Effector memory CD4-positive, alpha-beta T cell (primary cell): ENCODE measurements at places on chromosomes 3 and 15.

- no peak for DNase-seq
- no peaks in the 10 kb centered on the region for H3K4me1 ChIP-seq
- H3K27me3 ChIP-seq = no peaks in the 10 kb centered on the region
- no peak overlapping the region for H3K27ac ChIP-seq
- H3K4me3 ChIP-seq = no peak overlapping the region
Observed at GRCh38 chr3:161598639-161599038, 102.0 kb downstream of the OTOL1 start.

- DNase-seq = no peak
- no peak overlapping the region for H3K4me3 ChIP-seq
- H3K4me1 ChIP-seq = no peaks in the 10 kb centered on the region
- no peaks in the 10 kb centered on the region for H3K27me3 ChIP-seq
- no peaks in the 10 kb centered on the region for H3K36me3 ChIP-seq
Observed at GRCh38 chr3:130260918-130261317, 84.6 kb upstream of the COL6A5 start.

DNA sequence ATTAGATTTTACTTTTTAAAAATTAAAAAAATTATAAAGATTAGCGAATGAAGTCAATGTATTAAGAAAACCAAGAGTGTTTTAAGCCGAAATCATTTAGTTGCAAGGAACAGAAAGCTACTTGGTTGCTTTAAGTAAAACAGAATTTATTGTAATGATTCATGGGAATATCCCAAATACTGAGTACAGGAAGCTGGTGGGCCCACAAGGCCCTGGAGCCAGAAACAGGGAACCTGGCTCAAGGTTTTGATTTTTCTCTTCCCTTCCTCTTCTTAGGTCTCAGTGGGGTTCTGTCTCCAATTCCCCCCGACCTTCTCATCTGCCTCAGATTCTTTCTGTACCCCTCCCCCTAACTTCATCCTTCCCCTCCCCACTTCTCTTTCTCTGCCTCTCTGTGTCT is 229.0 kb downstream of the TLE3 start:
- no peaks in the 10 kb centered on the region for H3K27me3 ChIP-seq
- no peaks in the 10 kb centered on the region for H3K36me3 ChIP-seq
- no peak for DNase-seq
- no peaks in the 10 kb centered on the region for H3K4me1 ChIP-seq

GRCh38 chr15:71691458-71692417 is 118.6 kb upstream of the NR2E3 start:
- H3K27ac ChIP-seq = no peak overlapping the region
- H3K36me3 ChIP-seq = no peaks in the 10 kb centered on the region
- no peak for DNase-seq

DNA sequence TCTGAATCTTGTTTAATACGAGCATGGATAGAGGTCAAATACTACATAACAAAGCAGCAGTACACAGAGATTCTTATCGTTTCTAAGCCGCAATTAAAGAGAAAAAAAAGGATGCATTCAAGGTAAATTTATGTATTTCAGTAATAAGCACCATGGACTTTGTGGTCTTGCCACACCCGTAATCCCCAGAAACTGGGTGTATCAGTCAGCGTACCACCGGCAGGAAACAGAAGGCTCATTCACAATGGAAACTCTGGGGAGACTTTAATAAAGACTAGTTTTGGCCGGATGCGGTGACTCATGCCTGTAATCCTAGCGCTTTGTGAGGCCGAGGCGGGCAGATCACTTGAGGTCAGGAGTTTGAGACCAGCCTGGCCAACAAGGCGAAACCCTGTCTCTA is 81.9 kb upstream of the ZNF280D start:
- no peaks in the 10 kb centered on the region for H3K4me1 ChIP-seq

DNA sequence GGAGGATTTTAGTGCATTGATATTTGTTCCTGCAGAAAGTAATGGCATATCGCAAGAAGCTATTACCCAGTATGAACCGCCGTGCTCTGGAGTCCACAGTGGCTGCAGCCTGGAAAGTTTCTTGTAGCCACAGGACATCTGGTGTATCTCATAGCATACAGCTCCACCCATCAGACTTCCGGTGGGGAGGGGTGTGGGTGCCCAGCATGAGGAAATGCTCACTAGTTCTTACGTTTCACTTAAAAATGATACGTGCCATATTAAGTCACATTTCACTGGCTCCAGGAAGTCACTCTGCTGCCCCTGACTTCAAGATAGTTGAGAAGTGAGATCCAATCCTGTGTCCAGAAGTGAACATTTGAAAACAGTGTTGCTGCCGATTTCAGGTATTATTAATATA is 990.4 kb downstream of the GBE1 start:
- DNase-seq = no peak
- no peaks in the 10 kb centered on the region for H3K27me3 ChIP-seq
- no peaks in the 10 kb centered on the region for H3K36me3 ChIP-seq

DNA sequence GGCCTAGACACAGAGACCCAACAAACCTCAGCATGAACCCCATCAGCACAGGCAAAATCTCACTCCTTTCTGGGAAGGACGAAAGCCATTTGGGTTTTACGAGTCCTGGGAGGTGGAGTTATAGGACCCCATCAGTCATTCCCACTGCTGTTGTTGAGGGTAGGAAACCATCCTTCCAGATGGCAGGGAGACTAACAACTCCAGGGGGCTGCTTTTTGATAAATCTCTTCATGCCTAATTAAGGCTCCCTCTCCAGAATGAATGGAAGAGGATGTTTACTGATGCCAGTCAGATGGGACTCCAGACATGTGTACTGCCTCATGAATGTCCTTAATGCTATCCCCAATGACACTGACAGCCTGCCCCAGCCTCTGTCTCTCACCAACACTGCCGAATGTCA is 75.3 kb downstream of the ST8SIA2 start:
- H3K27me3 ChIP-seq = no peaks in the 10 kb centered on the region
- H3K4me1 ChIP-seq = no peaks in the 10 kb centered on the region
- no peak for DNase-seq
- no peaks in the 10 kb centered on the region for H3K36me3 ChIP-seq
- no peak overlapping the region for H3K27ac ChIP-seq

- peaks cover 12% of the 10 kb centered on the region for H3K36me3 ChIP-seq
- no peak for DNase-seq
- no peaks in the 10 kb centered on the region for H3K27me3 ChIP-seq
- peaks cover 15% of the 10 kb centered on the region for H3K4me1 ChIP-seq
Observed at GRCh38 chr3:129399895-129400357, 28.5 kb downstream of the EFCAB12 start.

- H3K4me1 ChIP-seq = no peaks in the 10 kb centered on the region
- no peaks in the 10 kb centered on the region for H3K36me3 ChIP-seq
- DNase-seq = no peak
Observed at GRCh38 chr15:35775471-35775870, 229.5 kb upstream of the DPH6 start.

DNA sequence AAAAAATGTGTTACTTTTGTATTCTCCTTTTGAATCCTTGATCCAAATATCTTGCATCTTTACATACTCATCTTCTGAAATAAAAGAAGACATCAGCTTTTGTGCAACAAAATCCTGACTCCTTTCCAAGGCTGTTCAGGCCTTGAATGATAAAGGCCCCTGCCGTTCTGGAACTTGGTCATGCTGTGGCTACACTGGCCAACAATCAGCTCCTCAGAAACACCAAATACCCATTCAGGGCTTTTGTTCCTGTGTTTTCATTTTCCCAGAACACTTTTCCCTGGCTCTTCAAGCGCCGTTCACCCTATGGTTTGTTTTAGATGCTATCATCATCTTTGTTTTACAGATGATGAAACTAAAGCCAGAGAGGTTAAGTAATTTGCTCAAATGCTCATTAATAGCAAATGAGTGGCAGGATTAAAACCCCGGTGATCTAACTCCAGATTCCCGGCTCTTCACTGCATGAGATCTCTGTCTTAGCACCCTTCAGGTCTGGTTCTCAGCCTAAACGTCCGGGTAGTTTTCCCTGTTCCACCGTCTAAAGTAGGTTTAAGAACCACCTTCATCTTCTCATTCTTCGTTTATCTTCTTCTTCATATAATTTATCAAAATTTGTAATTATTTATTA is 58.3 kb downstream of the EPHA3 start:
- H3K4me1 ChIP-seq = no peaks in the 10 kb centered on the region
- no peaks in the 10 kb centered on the region for H3K36me3 ChIP-seq
- H3K27ac ChIP-seq = no peak overlapping the region
- H3K4me3 ChIP-seq = no peak overlapping the region
- H3K27me3 ChIP-seq = no peaks in the 10 kb centered on the region

GRCh38 chr3:19159966-19160635 is 11.8 kb downstream of the KCNH8 start:
- no peaks in the 10 kb centered on the region for H3K4me1 ChIP-seq
- no peaks in the 10 kb centered on the region for H3K27me3 ChIP-seq
- no peak for DNase-seq
- no peaks in the 10 kb centered on the region for H3K36me3 ChIP-seq
- H3K27ac ChIP-seq = no peak overlapping the region
- no peak overlapping the region for H3K4me3 ChIP-seq

GRCh38 chr15:40424483-40425115 is 16.2 kb upstream of the BAHD1 start:
- H3K27ac ChIP-seq = no peak overlapping the region
- H3K27me3 ChIP-seq = no peaks in the 10 kb centered on the region
- H3K4me1 ChIP-seq = peaks cover 6% of the 10 kb centered on the region
- DNase-seq = no peak
- H3K36me3 ChIP-seq = no peaks in the 10 kb centered on the region

DNA sequence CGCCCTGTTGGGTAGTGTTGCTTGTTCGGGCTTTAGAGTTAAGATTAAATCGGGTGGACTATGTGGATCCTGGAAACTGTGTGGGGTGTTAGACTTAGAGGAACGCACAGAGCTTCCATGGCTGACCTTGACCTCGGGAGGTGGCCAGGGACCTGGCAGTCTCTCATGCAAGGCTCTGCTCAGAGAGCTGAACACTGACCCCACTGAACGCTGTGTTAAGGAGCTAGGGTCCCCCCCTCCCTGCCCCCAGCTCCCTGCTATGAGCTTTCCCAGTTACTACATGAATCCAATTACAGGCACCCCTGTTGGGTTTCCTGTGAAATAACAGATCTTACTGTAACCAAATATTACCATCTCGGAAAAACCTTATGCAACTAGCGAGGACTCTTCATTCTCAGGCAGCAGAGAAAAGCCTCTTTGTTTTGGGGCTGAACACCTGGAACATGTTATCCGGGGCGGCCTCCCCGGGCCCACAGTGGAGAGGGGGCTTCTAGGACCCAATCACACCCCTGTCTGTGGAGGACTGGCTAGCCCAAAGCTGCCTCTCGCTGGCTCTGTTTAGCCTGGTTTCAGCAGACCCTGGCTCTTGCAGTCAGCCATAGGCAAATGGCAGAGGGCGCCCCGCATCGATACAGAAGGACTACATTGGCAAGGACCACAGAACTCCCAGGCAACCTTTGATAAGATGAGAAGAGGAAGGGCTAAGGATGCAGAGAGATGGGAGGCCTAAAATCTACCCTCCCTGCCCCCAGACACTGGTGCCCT is 25.8 kb upstream of the ALDH1A3 start:
- no peak overlapping the region for H3K4me3 ChIP-seq
- H3K27ac ChIP-seq = no peak overlapping the region
- no peaks in the 10 kb centered on the region for H3K4me1 ChIP-seq
